ENCODE measurements at places on chromosomes 2 and 18. TPM values are rescaled to one million over a fixed set of nuclear protein-coding genes. Genes with fewer than 3 reads are reported as not detected.

Gene HOXD13
- not detected for total RNA-seq

Gene RGPD4
- not detected for total RNA-seq

Gene CNTNAP5
- total RNA-seq: 0.04 TPM

Gene SULT1C4
- 4.3 TPM for total RNA-seq

Gene DNAJC5G
- total RNA-seq: 6.0 TPM

Gene TET3
- total RNA-seq: 2.5 TPM

GRCh38 chr2:85697096-85697495, 2.9 kb downstream of the GNLY start:
- no peak for DNase-seq

DNA sequence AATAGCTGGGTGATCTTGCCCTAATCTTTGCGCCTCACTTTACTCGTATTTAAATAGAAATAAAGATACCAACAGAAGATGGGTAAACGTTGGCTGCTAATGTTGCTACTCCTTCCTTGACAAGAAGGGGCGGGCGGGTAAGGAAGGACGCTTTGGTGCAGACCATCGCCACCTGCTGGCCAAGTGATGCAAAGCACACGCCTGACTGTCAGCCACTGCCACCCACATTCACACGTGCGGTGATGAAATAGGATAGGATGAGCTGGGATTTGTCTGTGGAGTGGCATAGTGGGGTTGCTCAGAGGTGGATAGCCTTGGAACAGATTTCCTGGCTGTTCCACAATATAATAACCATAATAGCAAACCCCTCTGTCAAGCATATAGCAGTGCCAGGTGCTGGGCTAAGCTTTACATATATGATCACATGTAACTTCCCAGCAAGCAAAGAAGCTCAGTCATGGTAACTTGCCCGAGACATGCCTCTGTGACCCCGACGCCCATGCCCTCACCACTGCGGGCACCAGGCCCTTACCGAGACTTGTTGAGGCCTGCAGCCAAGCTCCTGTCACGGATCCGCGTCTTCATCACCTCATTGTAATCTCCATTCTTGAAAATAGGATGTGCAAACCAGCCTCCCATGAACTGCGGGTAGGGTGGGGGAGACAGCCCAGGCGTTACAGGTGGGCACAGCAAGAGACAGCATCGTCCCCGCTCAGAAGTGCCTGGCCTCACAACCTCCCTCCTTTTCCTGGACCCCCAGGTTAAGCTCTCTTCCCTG, 39.3 kb downstream of the LCT start:
- peak; percentile 63 for DNase-seq

DNA sequence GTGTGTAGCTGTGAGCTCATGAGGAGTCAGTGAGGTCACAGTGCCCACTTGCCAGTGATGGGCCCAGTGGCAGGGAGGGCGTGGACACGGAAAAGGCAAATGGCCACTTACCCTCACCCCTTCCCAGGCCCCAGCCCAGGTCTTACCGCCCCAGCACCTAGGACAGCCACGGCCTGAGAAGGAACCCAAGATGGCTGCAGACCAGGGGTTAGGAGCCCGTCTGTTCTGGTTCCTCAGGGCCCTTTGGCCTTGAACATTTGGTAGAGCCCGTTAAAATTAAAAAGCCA, 74.1 kb downstream of the EMX1 start:
- DNase-seq: no peak

- peak; percentile 30 for DNase-seq
Measured at GRCh38 chr2:37343537-37344434, 644 bp upstream of the QPCT start.

GRCh38 chr2:203344667-203345066, 16.5 kb downstream of the ABI2 start:
- DNase-seq: no peak

DNA sequence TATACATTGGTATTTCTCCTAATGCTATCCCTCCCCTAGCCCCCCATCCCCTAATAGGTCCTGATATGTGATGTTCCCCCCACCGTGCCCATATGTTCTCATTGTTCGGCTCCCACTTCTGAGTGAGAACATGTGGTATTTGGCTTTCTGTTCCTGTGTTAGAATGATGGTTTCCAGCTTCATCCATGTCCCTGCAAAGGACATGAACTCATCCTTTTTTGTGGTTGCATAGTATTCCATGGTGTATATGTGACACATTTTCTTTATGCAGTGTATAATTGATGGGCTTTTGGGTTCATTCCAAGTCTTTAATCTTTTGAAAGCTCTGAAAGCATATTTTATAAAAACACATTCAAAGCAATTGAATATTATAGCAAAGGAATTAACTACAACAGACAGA, 1169.4 kb upstream of the ZEB2 start:
- DNase-seq: no peak

GRCh38 chr18:36771245-36771644, 57.6 kb downstream of the TPGS2 start:
- DNase-seq: no peak

DNA sequence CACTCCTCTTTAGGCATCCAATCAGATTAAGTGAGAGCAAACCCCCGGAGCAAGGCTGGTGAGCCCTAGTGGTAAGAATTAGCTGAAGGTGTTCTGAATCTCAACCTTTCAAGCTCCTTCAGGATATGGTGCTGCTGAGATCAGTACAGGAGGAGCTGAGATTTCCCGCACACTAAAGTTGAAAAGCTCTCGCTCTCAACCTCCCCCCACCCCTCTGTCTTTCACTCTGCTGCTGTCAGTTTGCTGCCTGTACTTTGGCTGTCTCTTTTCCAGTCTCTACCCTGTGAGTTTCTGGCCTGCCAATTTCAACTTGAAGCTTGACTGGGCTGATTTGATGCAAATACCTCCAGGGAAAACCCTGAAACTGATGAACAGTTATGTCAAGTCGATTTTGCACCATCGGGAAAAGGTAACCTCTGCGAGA, 15.7 kb downstream of the ZEB2 start:
- no peak for DNase-seq

DNA sequence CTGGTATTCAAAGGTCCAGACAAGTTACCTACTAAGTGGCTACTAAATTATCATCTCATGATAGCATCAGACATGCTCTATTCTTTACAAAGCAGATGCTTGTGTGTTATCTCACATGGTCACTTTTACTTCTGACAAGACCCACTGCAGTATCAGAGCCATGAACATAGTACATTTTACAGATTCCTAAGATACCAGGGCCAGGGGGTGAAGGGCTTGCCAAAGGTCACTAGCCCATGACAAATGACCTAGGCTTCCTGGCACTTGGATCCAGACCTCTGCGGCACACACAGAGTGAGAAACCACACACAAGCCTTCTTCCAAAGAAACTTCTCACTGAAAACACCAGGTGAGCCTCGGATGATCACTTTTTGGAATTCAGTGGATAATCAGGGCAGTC, 446.8 kb downstream of the EIPR1 start:
- DNase-seq: no peak

DNA sequence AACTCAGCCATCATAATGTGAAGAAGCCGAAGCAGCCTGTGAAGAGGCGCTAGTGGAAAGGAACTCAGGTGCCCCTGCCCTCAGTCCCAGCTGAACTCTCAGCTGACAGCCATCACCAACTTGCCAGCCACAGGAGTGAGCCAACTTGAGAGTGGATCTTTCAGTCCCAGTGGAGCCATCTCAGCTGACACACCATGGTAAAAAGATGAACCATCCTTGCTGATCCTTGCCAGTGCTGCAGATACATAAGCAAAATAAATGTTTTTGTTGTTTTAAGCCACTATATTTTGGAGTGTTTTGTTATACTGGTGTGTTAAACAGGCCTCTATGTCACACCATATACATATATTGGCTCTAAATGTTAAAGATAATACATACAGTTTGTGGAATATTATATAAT, 195.8 kb upstream of the SPRED2 start:
- DNase-seq: no peak

DNA sequence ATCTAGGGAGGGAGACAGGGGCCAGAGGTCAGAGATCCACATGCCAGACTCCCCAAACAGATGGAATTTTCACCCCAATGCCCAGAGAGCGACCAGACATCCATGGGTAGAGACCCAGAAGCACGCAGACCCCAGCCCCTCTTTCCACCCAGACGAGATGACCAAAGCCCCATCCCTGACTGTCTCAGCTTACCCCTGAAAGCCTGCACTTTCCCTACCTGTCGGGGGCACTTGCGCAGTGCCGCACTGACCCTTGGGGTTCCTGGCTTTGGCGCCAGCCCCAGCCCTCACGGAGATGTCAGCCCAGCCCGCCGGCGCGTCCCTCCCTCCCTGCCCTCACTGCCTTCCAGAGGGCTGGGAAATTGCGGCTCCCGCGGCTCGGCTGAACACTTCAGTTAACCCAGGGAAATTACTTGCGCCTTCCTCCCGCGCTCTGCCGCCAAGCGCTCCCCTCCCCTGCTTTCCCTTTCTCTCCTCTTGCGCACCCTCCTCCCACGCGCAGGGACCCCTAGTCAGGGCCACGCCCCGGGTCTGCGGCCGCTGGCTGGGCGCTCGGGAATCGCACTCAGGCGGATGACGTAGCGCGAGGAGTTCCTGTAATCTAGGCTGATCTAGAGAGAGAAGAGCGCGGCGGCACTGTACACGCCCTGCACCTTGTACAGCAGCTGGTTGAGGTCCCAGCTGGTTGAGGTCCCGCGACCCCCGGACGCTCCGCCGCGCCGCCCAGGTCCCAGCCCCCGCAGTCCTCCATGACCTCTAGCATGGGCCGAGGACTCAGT, 12.0 kb downstream of the ALPG start:
- no peak for DNase-seq

DNA sequence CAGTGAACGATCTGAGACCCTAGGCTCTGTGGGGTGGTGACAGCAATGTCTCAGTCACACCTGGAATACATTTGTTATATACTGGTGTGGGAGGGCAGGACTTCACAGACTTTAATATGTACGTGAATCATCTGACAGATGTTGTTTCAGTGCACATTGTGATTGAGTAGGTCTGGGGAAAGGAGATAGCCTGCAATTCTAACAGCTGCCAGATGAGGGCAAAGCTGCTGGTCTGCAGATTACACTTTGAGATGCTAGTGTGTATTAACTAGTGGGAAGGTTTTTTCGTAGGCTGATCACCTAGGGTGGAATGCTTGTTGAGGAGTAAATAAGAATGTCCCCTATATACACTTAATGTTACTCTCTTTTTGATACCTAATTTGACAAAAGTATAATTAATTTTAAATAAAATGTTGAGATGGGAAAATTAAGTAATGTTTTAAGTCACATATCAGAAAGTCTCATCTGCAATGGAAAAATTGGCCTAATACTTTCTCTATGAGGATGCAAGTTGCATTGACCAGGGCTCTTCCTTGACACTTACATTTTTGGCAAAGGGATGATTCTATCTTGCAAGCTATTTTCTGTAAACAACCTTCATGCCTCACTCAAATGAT, 496.9 kb upstream of the HNMT start:
- no peak for DNase-seq

DNA sequence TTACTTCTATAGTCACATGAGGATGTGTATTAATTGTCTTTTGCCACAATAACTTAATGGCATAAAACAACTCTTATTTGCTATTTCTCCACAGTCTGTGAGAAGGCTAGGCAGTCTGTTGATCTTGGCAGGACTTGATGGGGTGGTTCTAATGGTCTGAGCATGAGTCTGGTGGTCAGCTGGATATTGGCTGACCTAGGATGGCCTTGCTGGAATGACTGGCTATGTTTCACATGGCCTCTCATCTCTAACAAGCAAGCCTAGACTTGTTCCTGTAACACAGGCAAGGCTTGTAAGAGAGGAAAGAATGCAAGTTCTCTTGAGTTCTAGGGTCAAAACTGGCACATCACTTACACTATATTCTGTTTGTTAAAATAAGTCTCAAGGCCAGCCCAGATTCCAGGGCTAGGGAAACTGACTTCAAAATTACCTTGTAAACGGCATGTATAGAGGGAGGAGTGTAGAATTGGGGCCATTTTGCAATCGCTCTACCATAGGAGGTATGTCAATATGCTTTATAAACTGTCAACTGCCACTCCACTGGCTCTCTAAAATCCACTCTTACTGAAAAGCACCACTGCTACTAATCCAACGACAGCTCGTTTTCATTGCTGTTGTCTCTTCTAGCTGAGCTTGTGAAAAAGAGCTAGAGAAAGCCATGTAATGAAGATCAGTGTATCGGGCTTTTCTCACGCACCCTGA, 325.0 kb upstream of the PKDCC start:
- DNase-seq: peak; percentile 45

DNA sequence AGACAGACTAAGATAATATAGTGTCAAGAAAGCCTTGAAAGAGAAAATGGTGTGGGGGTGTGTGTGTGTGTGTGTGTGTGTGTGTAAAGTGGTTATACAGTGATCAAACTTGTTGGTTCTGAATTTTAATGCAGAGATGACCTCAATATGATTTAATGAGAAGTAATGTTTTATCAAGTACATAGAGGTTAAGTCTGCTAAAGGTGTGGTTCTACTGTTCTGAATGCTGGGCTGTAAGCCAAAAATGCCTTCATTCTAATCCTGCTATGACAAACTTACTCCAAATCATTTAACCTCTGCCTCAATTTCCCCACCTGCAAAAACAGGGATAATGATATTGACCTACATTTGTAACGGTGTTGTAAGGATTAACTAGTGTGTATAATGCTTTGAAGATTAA, 87.9 kb downstream of the WDPCP start:
- DNase-seq: no peak

DNA sequence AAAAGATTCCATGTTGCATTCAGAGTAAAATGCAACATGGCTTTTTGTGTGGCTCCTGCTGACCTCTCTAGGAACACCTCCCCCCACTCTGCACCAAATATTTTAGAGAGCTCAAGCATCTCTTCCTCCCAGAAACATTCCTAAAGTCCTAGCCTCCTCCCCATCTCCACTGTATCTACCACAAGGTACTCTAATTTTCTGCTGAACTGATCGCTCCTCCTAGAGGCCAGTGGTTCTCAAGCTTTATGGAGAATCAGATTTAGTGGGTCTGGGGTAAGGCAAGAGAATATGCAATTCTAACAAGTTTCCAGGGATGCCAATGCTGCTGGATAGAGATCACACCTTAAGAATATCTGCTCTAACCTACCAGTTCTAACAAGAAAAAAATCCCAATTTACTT, 89.5 kb upstream of the HNRNPA3 start:
- DNase-seq: no peak

DNA sequence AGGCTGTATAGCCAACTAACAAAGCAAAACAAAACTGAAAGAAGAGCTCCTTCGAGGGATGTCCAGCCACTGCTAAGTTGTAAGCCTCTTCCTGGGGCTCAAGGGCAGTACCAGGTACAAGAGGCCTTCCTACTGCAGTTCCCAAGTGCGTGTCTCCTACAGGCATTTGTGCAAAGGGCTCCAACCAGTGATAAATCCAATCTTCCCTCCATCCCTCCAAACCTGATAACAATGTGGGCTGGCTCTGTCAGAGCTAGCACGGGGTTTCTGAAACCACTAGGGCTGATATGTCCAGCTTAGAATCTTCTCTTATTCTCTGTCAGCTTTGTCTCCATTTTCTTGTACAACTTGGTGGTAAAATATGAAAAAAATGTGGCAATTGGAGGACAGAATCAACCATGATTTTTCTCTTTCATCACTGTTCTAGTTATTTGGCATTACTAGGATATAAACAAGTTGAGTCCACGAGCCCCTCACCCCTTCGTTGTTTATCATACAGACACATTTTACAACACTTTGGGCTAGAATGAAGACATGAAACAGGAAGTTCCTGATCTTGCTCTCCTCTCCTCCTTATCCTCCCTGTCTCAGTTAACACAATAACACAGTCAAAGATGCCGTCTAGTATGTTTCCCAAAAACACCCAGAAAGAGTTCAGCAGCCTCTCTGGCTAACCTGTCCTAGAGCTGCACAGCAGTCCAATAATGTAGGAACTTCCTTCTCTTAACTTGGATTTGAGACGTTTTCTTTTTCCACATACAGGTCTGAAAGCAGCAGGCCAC, 35.4 kb upstream of the WIPF1 start:
- no peak for DNase-seq

All from heart right ventricle (tissue), 16 donors.